ENCODE measurements at places on chromosomes 16 and 17.

DNA sequence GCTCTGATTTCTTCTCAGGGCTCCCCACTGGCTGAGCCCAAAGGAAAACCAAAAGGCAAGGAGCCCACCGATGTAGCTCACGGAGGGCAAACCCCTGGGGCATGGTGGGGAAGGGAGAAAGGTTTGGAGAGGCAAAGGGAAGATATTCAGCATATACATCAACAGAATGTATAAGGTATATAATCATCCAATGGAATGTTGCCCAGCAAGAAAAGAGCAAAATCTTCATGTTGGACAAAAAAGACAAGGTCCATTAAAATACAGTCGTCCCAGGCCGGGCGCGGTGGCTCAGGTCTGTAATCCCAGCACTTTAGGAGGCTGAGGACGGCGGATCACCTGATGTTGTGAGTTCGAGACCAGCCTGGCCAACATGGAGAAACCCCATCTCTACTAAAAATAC is 1.6 kb downstream of the CPPED1 start:
- no peak for DNase-seq

GRCh38 chr16:72270531-72270930 is 98.6 kb upstream of the PMFBP1 start:
- no peak for DNase-seq

- no peak for DNase-seq
Observed at GRCh38 chr17:46147296-46147695, 45.9 kb downstream of the KANSL1 start.

GRCh38 chr17:44749076-44749979 is 9.5 kb upstream of the ADAM11 start:
- DNase-seq: no peak

GRCh38 chr16:58367252-58367651 is 25.0 kb upstream of the GINS3 start:
- DNase-seq: no peak

DNA sequence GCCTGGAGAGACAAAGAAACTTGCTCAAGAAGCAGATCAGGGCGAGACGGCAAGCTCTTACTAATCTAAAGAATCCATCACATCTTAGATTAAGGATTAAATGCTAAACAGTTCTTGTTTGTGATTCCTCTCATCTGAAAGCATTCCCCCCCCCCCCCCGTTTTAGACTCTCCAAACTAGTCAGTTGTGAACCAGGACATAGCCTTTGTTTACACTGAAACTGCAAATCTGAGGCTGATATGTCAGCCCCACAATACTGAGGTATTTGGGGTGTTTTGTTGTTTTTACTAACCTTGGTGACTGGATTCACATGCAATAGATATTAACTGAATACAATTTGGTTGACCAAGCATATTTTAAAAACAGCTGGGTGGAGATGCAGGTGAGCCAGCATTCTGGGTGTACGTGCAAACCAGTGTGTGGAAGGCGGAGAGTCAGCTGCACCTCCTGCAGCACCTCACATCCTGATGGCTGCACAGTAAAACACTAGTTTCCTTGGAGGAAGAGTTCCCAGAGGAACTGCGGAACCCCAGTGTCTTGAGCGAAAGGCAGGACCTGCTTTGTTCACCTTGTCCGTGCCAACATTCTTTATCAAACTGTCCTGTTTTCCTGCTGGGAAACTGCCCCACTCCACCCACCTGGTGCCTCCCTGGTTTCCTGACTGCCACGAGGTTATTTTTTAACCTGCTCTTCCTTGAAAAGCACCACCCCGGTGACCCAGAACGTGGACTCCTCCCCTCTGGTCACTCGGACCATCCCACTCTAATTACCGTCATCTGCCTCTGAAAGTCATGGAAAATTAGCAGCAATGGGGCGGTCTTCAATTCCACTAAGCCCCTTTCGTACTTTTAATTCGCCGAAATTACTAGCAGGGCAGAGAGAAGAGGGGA is 1.2 kb upstream of the YPEL2 start:
- DNase-seq: no peak

GRCh38 chr17:16464303-16465051 is 27.5 kb downstream of the LRRC75A start:
- no peak for DNase-seq

DNA sequence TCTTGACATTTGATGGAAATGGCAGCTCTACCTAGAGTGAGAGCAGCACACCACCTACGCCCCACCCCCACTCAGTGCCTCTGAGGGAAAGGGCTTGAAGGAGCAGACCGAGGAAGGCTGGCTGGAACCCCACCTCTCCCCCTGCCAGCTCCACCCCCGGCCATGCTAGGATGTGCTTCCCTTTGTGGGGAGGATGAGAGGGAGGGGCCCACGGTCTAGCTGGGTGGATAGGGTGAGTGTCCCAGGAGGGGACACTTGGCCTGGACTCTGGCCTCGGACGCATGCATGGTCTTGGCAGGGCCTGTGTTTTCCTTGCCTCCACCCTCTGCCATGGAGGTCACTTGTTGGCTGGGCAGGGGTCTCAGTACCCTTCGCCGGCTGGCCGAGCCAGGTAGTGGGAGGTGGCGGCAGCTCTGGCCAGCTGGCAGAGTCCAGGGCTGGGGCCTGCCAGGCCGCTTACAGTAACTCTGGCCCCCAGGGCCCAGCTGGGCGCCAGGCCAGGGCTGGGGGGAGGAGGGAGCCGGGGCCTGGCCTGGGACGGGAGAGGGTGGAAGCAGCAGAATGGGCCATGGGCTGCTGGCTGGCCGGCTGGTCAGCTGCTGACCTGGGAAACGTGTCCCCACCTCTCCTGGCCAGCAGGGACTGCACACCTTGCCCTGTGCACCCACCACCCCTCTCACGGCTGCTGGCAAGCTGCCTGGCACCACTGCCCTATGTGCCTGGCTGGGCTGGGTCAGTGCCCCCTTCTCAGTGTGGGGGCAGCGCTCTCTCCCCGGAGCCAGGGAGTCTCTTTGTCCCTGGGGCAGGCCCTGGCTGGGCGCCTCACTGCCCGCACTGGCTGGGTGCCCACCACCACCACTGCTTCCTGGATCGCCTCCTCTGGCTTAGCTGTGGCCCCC is 23.0 kb downstream of the RARA start:
- no peak for DNase-seq

DNA sequence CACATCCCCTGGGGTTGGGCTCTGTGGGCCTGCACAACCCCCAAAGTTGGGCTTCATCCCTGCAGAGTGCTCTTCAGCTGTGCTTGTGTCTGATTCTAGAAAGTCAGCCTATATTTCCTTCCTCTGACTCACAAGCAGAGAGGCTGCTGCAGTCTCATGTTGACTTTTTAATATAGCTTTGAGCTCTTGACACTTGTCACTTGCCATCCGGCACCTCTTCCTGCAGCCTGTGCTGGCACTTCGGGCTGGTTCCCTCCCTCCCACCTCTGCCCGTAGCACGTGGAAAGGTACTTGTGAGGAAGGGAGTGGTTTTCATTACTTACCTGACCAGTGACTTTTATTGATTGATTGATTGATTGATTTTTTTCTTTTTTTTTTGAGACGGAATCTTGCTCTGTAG is 19.0 kb upstream of the JPT2 start:
- no peak for DNase-seq

- DNase-seq: no peak
Observed at GRCh38 chr17:37671824-37672547, 28.7 kb upstream of the DDX52 start.

DNA sequence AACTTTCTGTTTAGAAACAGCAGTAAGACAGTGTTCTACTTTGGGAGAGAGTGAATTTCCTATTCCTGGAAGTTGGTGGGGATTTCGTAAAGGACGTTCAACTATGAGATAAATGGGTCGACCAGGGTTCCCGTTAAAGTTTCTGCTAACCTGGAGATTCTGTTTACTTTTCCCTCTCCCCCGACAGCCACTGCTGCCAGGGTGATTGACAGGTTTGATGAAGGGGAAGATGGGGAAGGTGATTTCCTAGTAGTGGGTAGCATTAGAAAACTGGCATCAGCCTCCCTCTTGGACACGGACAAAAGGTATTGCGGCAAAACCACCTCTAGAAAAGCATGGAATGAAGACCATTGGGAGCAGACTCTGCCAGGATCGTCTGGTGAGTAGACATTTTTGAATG is 1.3 kb downstream of the AATF start:
- DNase-seq: no peak

- DNase-seq: no peak
Observed at GRCh38 chr16:87114832-87115231, 202.4 kb downstream of the C16orf95 start.

- DNase-seq: no peak
Observed at GRCh38 chr17:50353600-50354195, 7.8 kb downstream of the XYLT2 start.

- DNase-seq: no peak
Observed at GRCh38 chr17:60554377-60554788, 28.3 kb upstream of the APPBP2 start.

DNA sequence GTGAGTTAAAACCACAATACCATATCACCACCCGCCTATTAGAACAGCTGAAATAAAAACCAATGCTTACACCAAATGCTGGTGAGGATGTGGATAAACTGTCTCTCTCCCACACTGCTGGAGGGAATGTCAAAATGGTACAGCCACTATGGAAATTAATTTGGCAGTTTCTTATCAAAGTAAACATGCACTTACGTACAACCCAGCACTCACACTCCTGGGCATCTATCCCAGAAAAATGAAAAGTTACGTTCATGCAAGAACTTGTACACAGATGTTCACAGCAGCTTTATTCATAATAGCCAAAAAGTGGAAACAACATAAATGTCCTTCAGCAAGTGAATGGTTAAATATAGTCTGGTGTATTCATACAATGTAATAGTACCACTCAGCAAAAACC is 173.2 kb upstream of the MYOCD start:
- DNase-seq: no peak

DNA sequence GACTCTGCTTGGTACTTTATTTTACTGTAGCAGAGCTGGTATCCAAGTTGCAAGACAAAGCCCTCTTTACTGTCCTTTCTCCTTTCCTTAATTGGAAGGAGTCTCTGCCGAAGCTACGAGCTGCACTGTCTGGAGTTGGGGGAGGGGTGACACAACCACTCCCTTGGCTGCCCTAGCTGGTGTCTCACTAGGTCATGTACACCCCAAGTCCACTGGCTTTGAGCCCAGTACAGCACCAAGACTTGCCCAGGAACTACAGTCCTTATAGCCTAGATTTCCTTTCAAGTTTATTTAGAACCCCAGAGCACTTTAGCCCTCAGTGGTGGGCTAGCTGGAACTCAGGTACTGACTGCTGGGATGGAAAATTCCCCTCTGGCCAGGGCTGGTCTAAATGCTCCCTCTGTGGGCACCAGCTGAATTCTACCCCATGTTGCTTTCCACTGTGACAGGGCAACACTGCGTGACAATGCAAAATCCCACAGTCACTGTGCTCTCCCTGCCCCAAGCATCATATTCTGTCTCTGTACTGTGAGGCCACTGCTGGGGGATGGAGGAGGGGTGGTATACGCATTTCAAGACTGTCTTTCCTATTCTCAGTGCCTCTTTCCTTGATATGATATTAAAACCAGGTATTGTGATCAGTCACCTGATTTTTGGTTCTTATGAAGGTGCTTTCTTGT is 18.4 kb downstream of the EFCAB5 start:
- no peak for DNase-seq

DNA sequence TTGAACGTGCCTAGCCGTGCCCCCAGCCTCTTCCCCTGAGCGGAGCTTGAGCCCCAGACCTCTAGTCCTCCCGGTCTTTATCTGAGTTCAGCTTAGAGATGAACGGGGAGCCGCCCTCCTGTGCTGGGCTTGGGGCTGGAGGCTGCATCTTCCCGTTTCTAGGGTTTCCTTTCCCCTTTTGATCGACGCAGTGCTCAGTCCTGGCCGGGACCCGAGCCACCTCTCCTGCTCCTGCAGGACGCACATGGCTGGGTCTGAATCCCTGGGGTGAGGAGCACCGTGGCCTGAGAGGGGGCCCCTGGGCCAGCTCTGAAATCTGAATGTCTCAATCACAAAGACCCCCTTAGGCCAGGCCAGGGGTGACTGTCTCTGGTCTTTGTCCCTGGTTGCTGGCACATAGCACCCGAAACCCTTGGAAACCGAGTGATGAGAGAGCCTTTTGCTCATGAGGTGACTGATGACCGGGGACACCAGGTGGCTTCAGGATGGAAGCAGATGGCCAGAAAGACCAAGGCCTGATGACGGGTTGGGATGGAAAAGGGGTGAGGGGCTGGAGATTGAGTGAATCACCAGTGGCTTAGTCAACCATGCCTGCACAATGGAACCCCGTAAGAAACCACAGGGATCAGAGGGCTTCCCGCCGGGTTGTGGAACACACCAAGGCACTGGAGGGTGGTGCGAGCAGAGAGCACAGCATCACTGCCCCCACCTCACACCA is 724 bp downstream of the GAA start:
- DNase-seq: no peak

DNA sequence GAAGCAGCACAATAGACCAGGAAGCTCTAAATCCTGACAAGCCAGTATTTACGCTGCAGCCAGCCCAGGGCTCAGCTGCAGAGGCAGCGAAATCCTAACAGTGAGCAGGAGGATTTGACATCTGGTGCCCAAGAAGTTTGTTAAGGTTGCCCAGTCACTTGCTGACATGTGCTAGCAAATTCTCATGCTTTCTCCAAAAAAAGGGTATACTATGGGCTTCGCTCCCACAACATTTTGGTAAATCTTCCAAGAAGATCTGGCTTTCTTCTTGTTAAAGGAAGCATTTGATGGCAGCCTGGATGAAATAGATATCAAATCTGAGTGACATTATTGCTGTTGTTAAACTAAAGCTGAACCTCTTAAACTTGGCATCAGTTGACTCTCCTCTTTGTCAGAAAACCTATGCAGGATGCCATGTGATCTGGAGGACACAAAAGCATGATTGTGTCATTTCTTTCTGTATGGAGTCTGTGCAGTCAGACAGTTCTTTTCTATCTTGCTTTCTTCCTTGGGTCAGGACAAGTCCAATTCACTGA is 949.7 kb upstream of the RBFOX1 start:
- no peak for DNase-seq

Measured in NCI-H2171 treated with DMSO at 0.1 percent for 48 hours (cell line).